Activated naive CD4-positive, alpha-beta T cell (primary cell): ENCODE measurements at places on chromosomes 7 and 10.

DNA sequence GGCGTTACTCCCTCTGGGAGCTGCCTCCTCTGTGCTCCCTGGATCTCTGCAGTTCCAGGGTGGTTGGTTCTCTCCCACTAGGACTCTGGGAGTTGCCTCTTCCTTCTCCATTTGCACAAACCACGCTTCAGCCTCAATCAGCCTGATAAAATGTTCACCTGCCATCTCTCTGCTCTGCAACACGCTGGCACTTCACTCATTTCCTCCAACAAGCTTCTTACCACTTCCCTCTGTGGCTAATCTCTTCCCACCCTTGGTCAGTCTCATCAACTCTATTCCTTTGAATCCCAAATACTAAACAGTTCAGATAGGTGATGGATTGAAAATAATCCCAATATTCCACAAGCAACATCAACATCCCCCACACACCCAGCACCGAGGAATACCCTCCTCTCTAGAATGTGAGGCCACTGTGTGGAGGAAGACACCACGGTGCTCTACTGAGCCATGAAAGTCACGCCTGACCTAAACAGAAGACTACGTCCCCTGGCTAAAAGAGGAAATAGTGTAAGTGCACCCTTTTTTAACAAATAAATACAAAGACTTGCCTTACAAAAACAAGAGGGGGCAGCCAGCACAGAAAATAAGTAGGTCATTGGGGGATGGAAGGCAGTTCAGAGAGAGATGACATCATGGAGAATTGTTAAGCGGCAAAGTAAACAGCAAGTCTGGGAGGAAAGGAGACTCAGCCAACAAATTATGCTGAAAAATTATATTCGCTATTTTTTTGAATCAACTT is 1.9 kb upstream of the FAM170B start:
- DNase-seq = no peak

DNA sequence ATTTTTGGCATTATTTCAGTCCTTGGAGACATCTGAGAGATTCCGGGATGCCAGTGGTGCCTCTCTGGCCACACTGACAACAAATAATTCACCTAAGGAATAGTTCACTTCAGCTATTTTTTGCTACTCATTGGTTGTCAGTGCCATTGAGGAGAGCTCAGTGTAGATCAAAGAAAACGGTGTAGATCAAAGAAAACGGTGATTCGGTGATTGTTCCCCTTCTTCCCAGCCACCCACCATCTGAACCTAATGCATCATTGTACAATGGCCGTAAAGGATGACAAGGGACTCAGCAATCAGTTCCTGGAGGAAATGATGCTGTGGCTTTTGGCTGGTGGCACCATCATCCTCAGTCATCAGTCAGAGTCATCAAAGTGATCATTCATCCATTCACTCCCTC is 80.6 kb downstream of the PTPRZ1 start:
- DNase-seq = no peak

- DNase-seq = no peak
Observed at GRCh38 chr7:46186131-46186530, 265.1 kb upstream of the IGFBP3 start.

- DNase-seq = no peak
Observed at GRCh38 chr7:27697861-27698430, 35.3 kb upstream of the HIBADH start.

DNA sequence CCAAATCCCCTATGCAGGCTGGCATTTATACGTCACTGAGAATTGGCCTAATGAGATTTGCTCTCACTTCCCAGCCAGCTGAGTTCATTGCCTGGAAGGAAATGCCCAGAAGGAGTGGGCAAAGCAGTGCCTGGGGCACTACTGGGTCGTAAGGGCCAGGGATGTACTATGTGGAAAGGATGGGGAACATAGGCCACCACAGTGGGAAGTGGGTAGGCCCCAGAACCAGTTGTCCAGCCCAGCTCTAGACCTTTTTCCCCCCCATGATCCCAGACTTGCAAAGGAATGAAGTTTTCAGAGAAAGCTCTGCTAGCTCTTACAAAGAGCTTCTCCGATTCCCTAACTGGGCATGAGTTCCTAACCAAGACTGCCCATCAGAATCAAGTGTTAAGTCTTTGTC is 13.9 kb downstream of the TRPV5 start:
- no peak for DNase-seq

GRCh38 chr7:46032942-46033341 is 111.9 kb upstream of the IGFBP3 start:
- no peak for DNase-seq

DNA sequence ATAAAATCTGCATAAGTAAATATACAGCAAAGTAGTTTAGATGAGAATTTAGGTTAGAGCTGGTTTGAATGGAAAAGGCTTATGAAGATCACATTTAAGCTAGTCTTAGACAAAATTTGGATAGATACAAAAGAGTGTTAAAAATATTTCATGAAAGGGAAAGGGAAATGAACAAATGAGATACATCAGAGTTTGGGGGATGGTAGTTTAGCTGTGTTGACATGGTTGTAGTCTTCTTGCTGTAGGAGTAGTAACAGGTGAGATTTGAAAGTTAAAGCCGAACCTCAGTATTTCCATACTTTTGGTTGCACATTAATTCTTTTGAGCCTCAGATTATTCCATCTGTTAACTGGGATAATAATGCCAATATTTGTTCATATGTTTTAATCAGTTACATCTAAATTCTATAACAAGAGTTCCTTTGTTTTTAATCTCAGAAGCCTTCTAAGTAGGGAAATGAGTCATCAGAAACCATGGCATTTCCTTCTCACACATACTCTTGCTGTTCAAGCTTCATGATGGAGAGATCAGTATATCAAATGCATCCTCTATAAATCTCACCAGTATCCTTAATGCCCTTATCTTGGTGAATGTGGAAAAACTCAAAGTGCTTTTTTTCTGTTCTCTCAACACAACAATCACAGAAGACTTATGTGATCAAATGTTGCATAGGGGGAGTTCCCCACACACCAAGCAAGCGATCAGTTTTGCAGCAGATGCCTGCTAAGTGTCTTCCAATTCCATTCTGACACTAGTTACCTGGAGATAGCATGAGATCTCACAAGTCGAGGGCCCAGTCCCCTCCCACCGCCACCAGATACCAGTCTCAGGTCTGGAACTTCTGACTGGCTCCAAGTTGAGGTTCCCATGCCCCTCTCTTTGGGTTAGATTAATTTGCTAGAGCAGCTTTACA is 84.7 kb downstream of the MAPK8 start:
- DNase-seq = peak; percentile 0

- no peak for DNase-seq
Observed at GRCh38 chr10:3740157-3740871, 44.7 kb downstream of the KLF6 start.

GRCh38 chr10:32110790-32111189 is 54.6 kb upstream of the KIF5B start:
- no peak for DNase-seq

DNA sequence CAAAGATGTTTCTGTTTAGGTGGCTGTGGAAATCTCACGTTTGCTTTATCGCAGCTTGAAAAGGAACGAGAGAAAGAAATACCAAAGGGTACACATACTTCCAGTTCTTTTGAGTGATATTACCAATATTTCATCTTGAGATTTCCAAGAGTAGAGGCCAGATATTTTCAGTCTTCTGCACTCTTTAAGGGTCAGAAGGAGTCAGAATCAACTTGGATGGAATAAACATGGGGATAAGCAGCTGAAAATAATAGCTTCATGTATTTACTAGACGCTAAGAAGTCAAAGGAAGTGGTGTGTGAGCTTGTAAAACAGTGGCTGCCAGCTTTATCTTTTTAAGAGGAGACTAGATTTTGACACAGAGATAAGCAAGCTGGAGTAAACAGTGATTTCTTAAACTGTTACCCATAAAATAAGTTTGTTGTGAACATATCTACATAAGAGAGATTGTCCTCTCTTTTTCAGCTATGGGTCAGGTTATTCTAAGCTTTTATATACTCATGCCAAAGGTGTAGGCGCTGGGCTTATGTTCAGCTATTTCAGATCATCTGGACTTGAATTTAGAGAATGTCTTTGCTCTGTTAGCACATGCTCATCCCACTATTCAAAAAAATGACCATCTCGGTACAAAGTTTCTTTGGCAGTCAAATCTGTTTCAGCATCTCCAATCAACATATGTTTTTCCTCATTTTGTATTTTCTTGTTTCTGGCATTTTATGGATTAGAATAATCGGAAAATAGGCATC is 170.8 kb upstream of the TCF7L2 start:
- no peak for DNase-seq

DNA sequence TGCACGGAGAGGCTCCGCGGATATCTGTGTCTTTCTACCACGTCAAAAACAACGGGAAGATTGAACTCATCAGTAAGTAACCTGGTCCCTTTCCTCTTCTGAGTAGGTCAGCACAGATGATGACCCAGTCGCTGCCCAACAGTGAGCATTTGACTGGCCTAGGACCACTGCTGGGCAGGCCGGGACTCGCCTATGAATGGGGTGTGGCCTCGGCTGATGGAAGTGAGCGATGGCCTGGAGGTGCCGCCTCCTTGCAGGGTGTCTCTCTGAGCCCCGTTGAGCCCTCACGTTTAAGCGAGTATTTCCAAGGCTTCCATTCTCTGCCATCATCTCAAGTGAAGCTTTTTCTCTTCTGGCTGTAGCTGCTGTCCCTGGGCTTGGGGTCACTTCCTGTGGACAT is 18.1 kb downstream of the EIF3B start:
- no peak for DNase-seq

GRCh38 chr10:19483421-19483820 is 332.8 kb upstream of the PLXDC2 start:
- no peak for DNase-seq

DNA sequence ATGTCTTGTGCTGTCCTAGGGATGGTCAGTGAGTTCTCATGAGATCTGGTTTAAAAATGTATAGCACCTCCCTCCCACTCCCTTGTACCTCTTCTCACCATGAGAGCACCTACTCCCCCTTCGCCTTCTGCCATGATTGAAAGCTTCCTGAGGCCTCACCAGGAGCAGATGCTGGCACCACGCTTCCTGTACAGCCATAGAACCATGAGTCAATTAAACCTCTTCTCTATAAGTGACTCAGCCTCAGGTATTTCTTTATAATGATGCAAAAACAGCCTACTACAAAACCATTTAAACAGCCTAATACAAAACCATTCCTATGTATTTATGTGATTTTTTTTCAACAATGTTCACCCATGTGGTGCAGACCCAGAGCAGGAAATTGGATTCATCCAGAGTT is 32.0 kb downstream of the KDM7A start:
- DNase-seq = no peak

- DNase-seq = no peak
Observed at GRCh38 chr7:55048221-55048859, 29.5 kb downstream of the EGFR start.

DNA sequence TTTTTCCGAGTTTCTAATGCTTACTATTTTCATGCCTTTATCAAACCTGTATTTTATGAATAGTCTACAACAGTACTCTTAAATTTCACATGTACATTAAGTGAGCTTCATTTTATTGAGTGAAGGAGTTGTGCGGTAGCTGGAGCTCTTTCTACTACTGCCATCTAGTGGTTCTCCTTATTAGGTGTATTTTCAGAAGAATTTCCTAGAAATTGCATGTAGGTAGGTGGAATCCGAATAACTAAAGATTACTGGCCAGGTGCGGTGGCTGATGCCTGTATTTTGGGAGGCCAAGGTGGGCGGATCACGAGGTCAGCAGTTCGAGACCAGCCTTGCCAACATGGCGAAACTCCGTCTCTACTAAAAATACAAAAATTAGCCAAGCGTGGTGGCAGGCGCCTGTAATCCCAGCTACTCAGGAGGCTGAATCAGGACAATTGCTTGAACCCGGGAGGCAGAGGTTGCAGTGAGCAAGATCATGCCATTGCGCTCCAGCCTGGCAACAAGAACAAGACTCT is 38.3 kb downstream of the LRRC72 start:
- no peak for DNase-seq

GRCh38 chr7:84484502-84485079 is 290.0 kb upstream of the SEMA3A start:
- DNase-seq = no peak
